HFFc6 (cell line): ENCODE measurements at places on chromosomes 16 and 17.

GRCh38 chr17:44830359-44831288, 537 bp upstream of the GJC1 start:
- DNase-seq, result no peak

DNA sequence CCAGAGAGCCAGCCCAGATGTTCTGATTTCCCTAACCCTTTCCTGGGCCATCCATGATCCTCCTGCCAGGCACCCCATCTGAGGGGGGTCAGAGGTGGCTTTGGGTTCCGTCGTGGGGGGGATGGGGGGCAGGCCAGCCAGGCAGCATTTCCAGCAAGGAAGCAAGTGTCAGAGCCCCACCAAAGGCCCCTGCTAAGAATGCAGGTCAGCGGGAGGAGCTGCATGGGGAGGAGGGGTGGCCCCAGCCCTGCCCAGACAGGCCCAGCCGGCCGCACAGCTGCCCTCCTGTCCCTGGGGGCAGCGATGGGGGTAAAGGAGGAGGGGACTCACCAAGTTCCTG, 2.3 kb upstream of the SCRN2 start:
- DNase-seq, result no peak

GRCh38 chr17:77208217-77208808, 67.5 kb downstream of the SEC14L1 start:
- DNase-seq, result peak; percentile 81

DNA sequence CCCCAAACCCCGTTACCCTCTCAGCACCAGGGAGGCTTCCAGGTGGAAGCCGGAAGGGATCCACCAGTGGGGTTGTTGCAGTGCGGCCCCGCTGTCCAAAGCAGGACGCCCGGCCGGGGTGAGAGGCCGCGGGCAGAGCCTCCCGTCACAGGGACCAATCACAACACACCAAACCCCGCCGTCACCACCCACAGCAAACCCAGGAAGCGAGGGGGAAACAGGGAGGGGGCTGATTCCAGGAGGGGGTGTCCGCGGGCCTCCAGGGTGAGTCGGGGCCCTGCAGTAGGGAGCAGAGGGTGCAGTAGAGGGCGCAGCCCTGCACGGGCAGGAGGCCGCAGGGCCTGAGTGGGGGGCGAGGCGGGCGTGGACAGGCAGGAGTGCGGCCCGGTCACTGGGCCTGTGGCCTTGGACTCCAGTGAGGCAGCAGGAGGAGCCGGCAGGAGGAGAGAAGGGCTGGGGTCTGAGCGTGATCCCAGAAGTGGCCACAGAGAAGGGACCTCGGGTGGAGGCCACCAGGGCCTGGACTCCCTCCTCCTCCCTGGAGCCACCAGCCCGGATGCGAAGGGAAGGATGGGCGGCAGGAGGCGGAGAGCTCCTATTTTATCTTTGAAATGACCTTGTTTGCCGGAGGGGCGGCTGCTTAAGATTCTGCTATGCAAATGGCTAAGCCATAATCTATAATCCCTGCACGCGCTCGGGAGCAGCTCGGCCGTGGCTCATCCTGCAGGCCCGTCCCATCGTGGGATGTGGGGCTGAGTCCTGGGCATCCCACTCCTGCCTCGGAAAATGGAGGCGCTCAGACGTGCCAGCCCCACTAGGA, 41.5 kb downstream of the ZFPM1 start:
- no peak for DNase-seq

DNA sequence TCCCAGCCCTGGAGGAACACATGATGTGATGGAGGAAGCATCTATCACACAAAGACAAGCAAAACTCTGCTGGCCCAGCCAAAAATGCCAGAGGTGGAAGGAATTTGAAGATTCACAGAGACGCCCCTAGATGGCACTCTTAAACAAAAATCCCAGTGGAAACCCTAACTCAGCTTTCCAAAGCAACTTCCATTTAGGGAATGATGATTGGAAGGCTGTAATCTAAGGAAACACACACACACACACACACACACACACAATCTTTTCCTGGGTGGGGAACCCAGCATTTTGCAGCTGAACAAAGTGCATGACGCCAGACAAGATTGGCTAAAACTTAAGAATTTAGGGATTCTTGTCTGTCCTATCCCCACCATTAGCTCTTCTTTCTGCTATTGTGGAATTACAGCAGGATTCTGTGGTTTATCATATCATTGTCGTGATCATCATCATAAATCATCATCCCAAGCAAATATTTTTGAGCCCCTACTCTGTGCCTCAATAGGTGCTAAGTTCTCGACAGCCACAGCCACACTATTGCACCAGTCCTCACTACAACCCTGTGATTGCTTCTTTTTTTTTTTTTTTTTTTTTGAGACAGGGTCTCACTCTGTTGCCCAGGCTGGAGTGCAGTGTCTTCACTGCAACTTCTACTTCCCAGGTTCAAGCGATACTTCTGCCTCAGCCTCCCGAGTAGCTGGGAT, 1.6 kb upstream of the LDAF1 start:
- peak; percentile 78 for DNase-seq

DNA sequence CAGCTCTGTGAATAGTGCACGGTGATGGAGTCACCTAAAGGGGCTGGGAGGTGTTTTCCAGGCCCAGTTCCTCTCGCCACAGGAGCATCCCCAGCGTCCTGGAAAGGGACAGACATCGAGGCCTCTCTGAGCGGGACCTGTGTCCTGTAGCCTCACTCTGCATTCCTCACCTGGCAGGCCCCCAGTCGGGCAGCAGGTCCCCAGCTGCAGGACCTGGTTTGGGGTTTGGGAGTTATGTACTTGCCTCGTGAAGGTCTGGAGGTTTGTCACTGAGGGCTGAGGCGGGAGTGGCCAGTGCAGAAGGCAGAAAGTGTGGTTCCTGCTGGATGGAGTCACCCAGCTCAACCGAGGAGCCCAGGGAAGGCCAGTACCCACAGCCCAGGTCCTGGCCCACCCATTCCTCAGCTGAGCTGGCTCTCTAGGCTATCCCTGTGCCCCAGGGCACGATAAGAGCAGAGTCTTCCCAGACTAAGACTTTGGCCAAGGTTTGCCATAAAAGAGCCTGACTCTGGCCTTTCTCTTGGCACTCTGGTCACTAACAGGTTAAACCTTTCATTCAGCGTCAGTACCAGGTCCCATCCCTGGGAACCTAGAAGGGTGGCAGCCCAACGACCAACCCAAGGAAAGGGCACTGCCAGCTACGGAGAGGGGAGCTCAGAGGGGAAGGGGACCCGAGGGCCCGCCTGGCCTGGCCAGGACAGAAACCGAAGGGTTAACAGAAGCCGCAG, 24.4 kb downstream of the TBX4 start:
- no peak for DNase-seq

- DNase-seq, result no peak
Observed at GRCh38 chr17:17493986-17494466, 2.2 kb downstream of the RASD1 start.

DNA sequence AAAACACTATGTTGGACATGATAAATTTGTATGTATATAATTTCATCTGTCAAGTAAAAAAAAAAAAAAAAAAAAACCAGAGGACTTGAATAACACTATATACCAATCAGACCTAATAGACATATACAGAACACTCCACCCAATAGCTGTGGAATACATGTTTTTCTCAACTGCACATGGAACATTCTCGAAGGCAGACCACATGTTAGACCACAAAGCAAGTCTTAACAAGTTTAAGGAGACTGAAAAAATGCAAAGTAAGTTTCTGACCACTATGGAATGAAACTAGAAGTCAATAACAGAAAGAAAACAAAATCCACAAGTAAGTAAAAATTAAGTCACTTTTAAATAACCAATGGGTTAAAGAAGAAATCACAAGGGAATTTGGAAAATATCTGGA, 8.4 kb upstream of the CNTNAP4 start:
- DNase-seq, result no peak

- no peak for DNase-seq
Observed at GRCh38 chr16:79777679-79778078, 177.1 kb upstream of the MAF start.

- DNase-seq, result no peak
Observed at GRCh38 chr17:73311428-73311780, 397 bp downstream of the CDC42EP4 start.

DNA sequence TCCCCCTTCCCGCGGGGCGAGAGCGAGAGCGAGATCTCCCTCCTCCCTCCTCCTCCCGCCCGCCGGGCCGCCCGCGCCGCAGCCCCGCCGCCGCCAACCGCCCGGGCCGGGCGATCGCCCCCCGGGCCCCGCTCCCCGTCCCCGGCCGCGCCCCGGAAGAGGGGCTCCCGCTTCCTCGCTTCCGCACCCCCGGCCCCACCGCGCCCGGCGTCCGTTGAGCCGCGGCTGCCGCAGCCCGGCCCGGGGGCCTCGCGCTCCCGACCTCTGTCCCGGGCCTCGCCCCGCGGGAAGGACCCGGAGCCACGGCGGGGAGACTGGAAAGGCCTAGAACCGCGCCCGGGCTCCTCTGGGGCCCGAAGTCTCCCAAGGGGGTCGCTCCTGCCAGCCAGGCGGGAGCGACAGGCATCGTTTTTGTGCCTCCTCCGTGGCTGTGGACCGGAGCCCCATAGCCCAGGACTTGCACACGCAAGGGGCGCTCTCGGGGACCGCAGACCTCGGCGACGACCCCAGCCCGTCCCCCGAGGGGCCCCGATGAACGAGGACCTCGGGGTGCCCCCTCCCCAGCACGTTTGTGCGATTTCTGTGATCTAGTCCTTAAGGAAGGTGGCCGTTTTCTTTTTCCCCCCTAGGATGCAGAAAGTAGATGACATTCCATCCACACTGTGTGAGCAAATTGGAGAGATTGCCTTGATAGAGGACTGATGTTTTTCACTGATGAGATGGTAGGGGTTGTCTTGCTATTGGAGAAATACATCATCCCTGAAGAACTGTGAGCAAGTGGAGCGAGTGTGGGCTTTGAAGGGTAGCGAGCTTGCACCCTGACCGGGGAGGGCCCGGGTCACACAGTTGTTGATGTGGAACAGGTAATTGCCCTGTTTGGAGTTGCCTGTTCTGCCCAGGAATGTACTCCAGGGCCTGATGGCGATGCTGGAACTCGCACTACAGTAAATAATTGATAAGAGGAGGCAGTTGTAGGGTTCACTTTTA, 611 bp downstream of the BANP start:
- no peak for DNase-seq

DNA sequence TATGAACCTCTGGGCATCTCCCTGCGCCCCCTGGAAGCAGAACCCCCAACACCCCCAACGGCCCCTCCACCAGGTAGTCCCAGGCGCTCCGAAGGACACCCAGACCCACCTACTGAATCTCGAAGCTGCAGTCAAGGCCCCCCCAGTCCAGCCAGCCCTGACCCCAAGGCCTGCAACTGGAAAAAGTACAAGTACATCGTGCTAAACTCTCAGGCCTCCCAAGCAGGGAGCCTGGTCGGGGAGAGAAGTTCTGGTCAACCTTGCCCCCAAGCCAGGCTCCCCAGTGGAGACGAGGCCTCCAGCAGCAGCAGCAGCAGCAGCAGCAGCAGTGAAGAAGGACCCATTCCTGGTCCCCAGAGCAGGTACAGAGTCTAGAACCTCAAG, 1.5 kb downstream of the BCL6B start:
- DNase-seq, result no peak

GRCh38 chr16:67723911-67724305, 4.8 kb upstream of the GFOD2 start:
- DNase-seq, result no peak

DNA sequence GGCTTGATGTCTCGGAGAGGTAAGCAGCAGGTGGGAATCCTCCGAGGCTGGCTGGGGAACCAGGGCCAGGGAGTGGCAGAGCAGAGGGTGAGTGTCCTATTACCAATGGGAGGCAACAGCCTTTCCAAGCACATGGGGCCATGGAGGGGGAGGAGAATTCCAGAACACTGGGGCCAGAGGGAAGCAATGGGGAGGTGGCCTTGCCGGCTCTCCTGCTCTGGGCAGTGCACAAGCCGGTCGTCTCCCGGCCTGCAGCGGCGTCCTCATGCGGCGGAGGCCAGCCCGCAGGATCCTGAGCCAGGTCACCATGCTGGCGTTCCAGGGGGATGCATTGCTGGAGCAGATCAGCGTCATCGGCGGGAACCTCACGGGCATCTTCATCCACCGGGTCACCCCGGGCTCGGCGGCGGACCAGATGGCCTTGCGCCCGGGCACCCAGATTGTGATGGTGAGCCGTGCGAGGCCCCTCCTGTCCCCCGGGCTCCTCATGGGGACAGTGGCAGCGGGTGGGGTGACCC, 21.9 kb downstream of the SGSH start:
- DNase-seq, result no peak

- DNase-seq, result peak; percentile 74
Observed at GRCh38 chr17:60086818-60087591, 8.3 kb upstream of the HEATR6 start.

- no peak for DNase-seq
Observed at GRCh38 chr16:57593990-57594389, 34.4 kb upstream of the ADGRG1 start.

GRCh38 chr17:60934723-60935122, 257.1 kb downstream of the BCAS3 start:
- DNase-seq, result no peak

DNA sequence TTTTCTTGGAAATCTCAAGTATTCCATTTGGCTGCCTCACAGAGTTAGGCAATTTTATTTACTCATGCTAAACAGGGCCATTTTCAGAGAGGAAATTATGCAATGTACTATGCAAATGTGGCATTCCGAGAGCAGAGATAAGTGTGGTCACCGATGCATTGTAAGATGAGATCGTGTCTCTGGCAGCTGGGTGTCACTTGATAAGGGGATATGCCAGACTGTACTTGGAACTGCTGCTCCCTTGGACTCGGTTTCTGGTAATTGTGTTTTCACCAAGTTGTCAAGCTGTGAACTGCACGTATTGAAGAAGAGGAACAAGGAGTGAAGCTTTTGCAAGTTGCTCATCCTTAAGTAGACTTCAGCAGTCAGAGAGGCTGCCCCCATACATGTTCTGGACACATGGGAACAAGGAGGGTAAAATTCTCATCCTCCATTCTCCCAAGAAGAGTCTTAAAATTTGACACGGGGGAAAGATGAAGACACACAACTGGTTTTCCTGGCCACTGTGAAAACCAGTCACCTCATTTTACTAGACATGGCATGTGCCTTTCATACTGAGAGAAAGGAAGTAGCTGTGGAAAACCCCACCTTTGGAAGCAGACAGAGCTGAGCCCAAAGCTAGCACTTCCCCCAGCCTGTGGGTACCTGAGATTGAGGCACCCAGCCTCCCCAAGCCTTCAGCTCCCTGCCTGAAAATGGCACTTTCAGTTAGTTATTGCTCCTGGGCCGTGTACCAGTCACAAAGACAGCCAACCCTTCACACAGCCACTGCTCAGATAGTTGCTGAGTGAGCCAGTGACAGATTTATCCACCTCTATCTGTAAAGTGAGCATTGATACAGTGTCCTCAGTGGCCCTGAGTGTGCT, 150.7 kb downstream of the SOCS1 start:
- DNase-seq, result peak; percentile 94

GRCh38 chr17:21085707-21086106, 41.1 kb upstream of the DHRS7B start:
- no peak for DNase-seq

GRCh38 chr17:56881685-56882295, 32.1 kb downstream of the TRIM25 start:
- DNase-seq, result no peak

GRCh38 chr16:20920091-20920490, 19.5 kb downstream of the LYRM1 start:
- DNase-seq, result no peak
